ENCODE measurements at places on chromosomes 16 and 17.

- peak; percentile 39 for DNase-seq
These were observed 5.6 kb downstream of the PLEKHG4 start for GRCh38 chr16:67284699-67285646.

DNA sequence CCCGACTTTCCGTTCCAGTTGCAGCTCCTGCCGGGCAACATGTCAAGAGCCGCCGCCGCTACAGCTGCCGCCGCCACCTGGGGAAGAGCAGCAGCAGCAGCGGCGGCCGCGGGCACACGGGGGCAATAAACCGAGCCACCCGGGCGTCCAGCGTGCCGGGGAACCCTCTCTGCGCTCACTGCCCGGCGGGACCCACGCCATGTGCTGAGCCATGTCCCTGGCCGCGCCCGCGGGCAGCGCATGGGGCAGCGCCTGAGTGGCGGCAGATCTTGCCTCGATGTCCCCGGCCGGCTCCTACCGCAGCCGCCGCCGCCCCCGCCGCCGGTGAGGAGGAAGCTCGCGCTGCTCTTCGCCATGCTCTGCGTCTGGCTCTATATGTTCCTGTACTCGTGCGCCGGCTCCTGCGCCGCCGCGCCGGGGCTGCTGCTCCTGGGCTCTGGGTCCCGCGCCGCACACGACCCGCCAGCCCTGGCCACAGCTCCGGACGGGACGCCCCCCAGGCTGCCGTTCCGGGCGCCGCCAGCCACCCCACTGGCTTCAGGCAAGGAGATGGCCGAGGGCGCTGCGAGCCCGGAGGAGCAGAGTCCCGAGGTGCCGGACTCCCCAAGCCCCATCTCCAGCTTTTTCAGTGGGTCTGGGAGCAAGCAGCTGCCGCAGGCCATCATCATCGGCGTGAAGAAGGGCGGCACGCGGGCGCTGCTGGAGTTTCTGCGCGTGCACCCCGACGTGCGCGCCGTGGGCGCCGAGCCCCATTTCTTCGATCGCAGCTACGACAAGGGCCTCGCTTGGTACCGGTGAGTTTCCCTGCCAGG, 604 bp downstream of the HS3ST3B1 start:
- DNase-seq, result no peak

- DNase-seq, result no peak
These were observed 46.3 kb upstream of the CCL1 start for GRCh38 chr17:34409352-34409751.

DNA sequence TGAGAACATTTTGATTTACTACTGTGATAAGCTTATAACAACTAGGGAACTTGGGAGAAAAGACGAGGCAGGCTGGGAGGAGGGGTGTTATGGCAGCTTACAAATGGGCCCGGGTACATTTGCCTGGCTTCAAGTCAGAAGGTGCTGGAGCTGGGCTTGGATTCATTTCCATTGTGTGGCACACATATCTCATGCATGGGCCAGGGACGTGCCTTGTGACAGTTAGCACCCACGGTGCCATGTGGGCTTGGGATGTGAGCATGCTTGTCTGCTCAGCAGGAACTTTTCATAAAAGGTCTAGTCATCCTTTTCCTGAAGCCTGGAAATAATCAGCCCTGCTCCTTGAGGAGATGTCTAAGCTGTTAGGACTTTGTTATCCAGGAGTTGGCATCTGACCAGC, 572.2 kb downstream of the CDH13 start:
- no peak for DNase-seq

GRCh38 chr17:65891231-65891735, 300.6 kb downstream of the CEP112 start:
- DNase-seq, result no peak

GRCh38 chr16:9597967-9598730, 506.7 kb downstream of the HAPSTR1 start:
- DNase-seq, result peak; percentile 5

- no peak for DNase-seq
These were observed 354.4 kb downstream of the SNX29 start for GRCh38 chr16:12330946-12331345.

Measured in RPMI7951 (cell line).